GM18507 (cell line): ENCODE measurements at places on chromosomes 2 and 18.

- DNase-seq: no peak
Observed at GRCh38 chr18:65753520-65753919, 2.7 kb downstream of the CDH7 start.

GRCh38 chr18:72091369-72091768 is 452.8 kb downstream of the CBLN2 start:
- DNase-seq: no peak

GRCh38 chr18:22063102-22063501 is 106.3 kb upstream of the GATA6 start:
- no peak for DNase-seq

GRCh38 chr18:61086657-61087056 is 246.6 kb upstream of the CDH20 start:
- no peak for DNase-seq

- DNase-seq: no peak
Observed at GRCh38 chr2:189088591-189089205, 90.9 kb downstream of the COL5A2 start.

DNA sequence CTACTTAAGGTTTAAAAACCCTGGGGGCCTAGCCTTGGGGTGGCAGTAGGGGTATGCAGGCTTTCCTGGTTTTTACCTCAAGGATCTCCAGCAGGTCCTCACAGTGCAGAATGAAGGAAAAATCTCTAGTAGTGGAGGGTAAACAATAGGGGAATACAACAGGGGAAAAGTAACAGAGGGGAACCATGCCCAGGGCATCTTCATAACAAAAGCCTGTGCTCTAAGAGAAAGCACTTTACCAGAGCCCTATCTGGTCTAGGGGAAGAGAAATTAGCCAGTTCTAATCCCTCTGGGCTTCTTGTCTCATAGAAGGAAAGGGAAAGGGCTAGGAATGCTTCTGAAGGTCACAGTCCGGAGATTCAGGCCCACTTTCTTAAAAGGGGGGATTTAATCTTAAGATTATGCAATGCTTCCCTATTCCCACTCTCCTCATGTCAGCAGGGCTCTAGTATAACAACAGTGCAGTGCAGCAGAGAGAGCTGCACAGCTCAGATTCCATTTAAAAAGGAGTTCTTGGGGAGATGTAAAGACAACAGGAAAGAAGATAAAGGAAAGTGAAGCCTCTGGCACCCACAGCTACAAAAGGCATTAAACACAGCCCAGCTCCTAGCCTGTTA is 149.0 kb upstream of the CYP1B1 start:
- no peak for DNase-seq

GRCh38 chr2:191954451-191954850 is 107.6 kb upstream of the CAVIN2 start:
- DNase-seq: no peak

DNA sequence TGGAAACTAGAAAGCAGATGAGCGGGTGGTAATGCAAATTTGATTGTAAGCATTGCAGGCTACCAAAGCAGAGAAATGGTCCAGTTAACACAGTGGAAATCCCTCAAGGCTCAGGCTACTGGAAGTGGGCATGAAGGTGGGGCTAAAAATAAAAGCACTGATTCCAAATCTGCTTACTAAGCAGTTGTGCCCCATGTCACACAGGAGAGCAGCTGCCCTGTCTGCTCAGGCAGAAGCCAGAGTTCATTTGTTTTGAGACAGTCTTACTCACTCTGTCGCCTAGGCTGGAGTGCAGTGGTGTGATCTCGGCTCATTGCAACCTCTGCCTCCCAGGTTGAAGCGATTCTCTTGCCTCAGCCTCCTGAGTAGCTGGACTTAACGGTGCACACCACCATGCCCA is 42.5 kb upstream of the TSPYL6 start:
- DNase-seq: no peak

DNA sequence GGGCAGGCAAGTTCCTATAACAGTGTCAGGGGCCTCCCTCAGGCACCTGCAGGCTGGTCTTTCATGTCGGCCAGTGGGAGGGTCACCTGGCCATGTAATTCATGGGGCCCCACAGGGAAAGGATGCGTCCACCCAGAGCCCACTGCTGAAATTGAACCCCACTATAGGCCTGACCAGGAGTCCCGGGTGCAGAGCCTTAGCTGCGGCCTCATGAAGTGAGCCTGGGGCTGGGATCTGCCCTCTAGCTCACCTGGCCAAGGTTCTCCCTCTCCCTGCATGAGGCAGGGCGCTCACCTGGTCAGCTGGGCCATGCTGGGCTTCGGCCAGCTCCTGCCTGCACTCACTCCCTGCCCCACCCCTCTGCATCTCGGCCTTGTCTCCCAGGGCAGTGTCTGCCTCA is 41.1 kb downstream of the C1QL2 start:
- DNase-seq: no peak

DNA sequence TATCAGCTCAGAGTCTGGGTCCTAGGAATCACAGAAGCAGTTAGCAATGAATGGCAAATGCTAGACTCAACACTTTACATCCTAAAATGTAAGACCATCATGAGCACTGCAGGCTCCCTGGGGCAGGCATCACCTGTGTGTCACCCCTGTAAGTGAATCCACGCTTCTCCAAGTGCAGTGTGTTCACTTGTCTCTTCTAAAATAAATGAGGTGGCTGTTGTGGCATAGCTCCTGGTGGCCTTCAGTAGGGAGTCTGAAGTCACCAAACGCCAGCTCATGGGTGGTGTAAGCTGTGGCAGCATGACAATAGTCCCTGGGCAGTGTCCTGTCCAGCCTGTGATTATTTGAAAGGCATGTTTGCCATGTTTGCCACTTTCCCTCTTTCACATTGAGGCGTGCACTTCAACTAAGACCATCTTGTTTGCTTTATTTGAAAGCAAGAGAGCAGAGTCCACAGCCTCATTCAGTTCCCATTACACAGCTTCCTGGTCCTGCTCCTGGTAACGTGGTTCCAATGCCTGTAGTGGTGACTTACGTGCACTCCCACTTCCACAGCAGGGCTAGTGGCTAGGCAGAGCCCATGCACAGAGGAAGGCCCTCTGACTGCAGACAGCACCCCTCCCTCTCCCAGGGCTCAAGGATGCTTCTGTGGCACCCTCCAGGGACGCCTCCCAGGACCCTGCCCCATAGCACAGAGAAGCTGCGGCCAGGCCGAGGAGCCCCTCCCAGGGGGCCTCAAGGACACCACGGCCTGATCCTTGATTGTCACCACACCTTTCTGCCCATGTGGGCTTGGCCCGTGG is 24.3 kb downstream of the COA5 start:
- no peak for DNase-seq

DNA sequence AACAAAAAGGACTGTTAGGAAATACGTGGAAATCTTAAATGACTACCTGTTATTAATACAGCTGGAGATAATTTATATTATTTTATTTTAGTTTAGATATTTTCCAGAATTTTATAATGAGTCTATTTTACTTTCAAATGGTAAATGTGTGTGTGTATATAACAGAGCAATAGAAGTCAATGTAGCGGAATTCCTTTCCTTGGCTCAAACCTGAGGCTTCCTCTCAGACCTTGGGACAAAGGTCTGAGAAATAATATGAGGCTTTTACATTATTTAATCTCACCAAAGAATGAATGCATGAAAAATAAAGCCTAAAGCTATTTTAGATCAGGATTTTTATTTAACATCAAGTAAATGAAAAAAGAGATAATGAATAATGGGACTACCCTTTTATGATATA is 65.7 kb downstream of the SLC8A1 start:
- DNase-seq: no peak

GRCh38 chr2:95004287-95004686 is 21.2 kb upstream of the MAL start:
- DNase-seq: no peak

DNA sequence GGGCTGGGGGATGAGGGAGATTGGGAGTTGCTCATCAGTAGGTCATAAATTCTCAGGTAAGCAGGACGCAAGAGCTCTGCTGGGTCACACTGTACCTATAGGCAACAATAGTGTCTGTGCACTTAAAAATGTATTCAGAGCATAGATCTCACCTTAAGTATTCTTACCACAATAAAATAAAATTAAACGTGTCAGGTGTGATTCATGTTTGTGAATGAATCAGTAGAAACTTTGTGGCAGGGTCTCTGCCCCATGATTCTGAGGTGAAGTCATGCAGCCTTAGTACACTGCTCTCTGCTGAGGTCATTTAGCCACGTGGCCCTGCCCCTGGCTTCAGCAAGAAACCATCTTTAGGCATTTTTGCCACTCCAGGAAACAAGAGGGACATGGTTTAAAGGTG is 253.8 kb downstream of the FBXO15 start:
- DNase-seq: no peak

- no peak for DNase-seq
Observed at GRCh38 chr2:239928391-239929350, 96.5 kb downstream of the NDUFA10 start.

GRCh38 chr2:174593574-174594203 is 3.9 kb downstream of the WIPF1 start:
- DNase-seq: no peak

DNA sequence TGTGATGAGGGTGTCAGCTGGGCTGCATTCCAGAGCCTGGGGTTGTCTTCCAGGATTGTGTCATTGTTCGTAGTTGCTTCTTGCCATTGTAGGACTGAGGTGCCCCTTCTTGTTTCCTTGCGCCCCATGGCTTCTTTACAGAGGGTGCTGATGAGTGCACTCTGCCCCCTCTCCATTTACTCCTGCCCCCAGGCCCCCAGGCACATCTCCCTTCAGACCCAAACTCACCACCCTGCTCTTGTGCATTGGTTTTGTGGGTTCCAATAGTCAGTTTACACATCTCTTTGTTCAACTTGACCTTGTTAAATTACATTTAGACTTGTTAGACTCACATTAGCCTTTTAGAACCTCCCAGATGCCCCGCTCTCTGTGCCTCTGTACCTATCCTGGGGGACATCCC is 33.1 kb downstream of the HJURP start:
- no peak for DNase-seq

- DNase-seq: no peak
Observed at GRCh38 chr2:190791976-190792575, 88.5 kb upstream of the GLS start.

DNA sequence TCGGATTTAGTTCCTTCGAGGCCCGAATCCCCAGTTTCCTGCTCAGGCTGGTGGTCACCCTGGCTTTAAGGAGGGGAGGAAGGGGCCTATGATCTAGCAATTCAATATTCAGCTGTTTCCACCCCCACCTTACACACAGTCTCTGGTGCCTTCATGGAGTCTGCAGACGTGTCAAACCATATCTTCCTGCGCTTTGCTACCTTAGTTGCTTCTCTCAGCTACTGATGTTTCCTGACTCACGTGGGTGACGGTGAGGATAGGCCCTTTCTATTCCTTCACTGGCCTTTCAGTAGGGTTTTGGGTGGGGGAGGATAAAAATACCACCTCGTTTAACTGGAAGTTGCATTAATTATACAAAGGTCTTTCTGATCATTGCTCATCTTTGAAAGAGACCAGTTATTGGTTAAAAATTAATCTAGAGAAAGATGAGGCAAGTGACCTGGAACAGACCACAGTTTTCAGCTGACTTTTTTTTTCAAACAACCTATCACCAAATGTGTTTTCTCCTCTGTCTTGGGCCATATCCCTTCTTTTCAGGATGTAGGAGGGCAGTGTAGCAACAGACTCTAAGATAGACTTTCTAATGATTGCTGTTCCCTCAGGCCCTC is 49.7 kb downstream of the SH2D6 start:
- no peak for DNase-seq

GRCh38 chr2:146376511-146377064 is 1468.2 kb upstream of the ACVR2A start:
- no peak for DNase-seq

DNA sequence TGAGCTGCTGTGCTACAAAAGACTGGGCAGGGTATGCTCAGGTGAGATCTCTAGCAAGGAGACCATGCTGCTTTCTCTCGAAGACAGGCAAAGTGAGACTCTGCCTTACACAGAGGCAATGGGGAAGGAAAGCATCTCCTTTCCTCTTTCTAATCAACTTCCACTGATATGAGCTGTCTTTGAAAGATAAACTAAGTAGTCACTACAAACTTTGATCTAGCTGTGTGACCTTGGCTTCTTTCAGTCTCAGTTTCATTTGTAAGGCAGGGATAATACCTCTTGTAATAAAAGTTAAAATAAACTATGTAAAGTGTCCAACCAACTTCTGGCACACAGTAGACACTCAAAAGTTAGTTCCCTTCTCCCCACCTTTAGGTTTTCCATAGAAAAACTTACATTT is 7.5 kb downstream of the CCDC93 start:
- no peak for DNase-seq

DNA sequence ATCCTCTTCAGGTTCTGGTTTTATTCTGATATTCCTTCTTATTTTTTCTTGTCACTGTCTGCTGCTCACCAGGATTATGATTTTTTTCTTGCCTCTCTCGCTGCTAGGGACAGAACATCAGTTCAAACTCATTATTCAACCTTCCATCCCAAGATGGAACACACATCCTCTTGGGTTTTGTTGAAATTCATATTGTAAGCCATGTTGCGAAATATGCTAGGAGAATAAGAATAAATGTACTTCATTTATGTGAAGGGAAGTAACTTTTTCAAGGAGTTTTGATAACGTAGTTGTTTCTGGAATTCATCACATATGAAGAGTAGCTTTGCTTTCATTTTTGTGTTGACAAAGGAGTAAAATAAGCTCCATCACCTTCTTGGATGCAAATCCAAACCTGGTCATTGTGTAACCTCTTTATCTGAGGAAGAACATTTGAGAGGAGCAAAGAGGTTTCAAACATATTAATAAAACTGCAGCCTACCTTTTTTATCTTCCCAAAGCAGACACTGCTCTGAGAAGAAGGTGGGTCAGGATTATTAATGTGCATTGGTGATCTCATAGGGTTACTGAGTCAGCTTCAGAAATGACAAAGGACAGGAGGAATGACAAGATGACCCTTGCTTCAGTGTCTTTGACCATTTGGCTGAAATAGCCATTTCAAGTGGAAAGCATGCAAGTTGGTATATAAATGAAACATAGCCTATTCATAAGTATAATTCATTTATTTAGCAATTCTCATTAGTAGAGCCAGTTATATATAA is 280.0 kb downstream of the GULP1 start:
- DNase-seq: no peak

GRCh38 chr2:29270701-29271121 is 155.5 kb downstream of the CLIP4 start:
- no peak for DNase-seq

DNA sequence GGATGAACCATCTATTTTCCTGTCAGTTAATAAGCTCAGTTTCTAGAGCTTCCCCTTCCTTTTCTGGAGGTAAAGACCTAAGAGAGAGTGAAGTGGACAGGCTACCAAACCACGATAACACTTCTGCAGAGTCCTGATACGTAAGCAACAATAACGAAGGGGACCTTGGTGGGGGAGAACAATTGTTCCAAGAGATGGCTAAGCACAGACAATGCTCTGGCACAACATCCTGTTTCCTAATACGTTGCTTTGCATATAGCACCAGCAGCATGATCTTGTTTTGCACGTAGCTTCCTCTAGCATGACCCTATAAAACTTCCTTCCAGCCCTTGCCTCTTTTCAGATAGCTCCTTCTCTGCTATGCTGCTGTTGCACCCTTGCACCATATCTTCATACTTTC is 247.3 kb downstream of the RAD51AP2 start:
- no peak for DNase-seq

GRCh38 chr2:26340831-26341230 is 5.1 kb upstream of the SELENOI start:
- DNase-seq: no peak

GRCh38 chr2:62293490-62294271 is 97.8 kb downstream of the B3GNT2 start:
- DNase-seq: no peak

- DNase-seq: no peak
Observed at GRCh38 chr2:153474407-153474806, 4.2 kb downstream of the RPRM start.

GRCh38 chr18:49127471-49128190 is 176.9 kb upstream of the SMAD7 start:
- no peak for DNase-seq

GRCh38 chr2:21500401-21500945 is 376.7 kb downstream of the TDRD15 start:
- no peak for DNase-seq
